ENCODE measurements at places on chromosomes 1 and 21. TPM values are rescaled to one million over a fixed set of nuclear protein-coding genes. Genes with fewer than 3 reads are reported as not detected.

The FBLIM1 gene
- 213 TPM for total RNA-seq

DNA sequence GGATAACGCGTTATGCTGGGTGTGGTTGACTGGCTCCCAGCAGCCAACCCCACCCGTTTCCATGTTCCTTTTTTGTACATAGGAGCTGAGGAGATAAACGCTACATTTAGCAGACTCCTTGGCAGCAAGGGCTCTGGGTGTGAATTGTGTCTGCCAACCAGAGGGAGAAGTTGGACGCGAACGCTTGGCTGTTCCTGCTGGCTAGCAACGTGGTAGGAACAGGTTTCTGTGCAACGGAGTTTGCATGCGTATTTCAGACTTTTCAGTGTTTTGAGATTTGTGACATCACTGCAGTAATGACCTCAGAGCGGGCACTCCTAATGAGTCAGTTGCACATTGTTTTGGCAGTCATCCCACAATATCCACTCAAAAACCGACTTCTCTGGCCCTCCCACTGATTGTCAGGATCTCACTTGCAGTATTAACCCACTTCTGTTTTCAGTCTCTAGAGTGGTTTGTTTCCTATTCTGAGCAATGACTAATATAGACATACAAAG is 98.7 kb upstream of the RGS1 start:
- DNase-seq, result peak; percentile 13

The AURKAIP1 gene
- 75.6 TPM for total RNA-seq

DNA sequence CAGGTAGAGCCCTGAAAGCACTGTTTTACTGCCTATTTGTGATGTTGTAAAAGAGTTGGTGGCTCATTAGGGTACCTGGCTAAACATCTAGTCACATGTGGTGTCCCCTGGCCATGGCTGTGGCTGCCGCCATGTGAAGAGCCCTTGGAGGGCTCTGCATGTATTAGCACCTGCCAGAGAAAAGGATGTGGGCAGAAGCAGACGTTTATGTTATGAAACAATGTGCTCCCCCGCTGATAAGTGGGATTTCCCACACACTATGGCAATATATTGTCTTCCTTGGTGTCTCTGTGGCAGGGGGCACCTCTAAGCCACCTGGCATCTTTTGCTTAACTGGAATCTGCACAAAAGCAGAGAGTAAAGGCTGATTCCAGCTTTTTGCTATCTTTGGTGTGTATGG is 9.6 kb downstream of the TENT5C start:
- DNase-seq, result no peak

DNA sequence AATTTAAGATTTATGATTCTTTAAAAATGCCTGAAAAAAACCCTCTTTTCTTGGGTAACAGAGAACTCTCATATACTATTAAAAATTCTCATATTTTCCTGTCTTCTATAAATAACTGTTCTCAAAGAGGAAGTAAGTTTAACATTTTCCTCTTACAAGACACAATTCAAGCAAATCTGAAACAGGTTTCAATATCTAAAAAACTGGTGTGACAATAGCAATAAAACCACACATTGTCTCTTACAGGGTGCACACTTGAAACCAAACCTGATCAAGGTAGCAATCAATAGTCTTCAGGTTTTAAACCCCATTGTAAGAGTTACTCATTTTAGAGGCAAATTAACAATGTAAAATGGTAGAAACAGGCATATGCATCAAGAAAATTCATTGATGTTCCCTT is 28.0 kb downstream of the FUBP1 start:
- DNase-seq, result no peak

DNA sequence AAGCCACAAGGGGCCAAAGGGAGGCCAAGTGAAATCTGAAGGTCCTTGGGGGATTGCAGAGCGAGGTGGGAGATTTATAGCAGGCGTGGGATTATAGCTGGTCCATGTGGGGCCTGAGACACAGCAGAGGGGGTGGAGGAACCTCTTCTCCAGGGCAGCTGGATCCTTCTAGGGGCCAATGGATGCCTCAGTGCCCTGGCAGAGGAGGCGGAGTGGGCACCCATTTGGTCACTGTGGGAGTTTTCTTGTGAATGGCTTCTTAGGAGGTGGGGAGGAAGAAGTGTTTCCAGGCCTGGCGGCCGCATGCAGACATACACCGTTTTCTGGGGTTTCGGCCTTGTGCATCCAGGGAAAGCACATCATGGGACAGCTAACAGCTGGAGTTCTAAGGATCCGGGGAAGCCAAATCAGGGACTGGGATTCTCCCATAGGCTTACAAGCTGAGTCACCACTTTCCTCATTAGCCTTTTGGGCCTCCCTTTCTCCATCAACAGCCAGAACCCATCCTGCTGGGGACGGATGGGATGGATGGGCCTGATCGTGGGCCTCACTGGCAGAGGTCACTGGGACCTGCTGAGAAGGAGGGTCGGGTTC is 76.5 kb downstream of the RHOU start:
- DNase-seq, result no peak

All from renal cortical epithelial cell (primary cell).